ENCODE measurements at places on chromosomes 2 and 18.

GRCh38 chr2:135121016-135121657, 69.0 kb downstream of the RAB3GAP1 start:
- no peak for DNase-seq

GRCh38 chr18:42578792-42579191, 536.7 kb downstream of the RIT2 start:
- no peak for DNase-seq

DNA sequence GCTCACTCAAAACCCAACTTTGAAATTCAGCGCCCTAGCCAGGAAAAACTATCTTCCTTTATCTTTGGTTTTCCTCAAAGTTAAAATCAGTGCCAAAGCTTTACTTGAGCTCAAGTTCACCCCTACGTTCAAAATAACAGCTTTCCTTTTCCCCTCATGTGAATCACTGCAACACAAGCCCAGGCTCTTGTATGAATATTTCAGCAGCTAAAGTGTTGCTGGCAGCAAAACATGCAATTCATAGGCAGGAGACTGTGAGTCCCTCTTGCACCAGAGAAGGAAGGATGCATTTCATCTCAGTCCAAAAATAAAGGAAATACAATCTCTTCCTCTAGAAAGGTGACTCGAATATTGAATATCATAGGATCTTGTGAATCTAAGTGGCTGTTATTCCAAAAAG, 461.3 kb upstream of the SOX11 start:
- no peak for DNase-seq

DNA sequence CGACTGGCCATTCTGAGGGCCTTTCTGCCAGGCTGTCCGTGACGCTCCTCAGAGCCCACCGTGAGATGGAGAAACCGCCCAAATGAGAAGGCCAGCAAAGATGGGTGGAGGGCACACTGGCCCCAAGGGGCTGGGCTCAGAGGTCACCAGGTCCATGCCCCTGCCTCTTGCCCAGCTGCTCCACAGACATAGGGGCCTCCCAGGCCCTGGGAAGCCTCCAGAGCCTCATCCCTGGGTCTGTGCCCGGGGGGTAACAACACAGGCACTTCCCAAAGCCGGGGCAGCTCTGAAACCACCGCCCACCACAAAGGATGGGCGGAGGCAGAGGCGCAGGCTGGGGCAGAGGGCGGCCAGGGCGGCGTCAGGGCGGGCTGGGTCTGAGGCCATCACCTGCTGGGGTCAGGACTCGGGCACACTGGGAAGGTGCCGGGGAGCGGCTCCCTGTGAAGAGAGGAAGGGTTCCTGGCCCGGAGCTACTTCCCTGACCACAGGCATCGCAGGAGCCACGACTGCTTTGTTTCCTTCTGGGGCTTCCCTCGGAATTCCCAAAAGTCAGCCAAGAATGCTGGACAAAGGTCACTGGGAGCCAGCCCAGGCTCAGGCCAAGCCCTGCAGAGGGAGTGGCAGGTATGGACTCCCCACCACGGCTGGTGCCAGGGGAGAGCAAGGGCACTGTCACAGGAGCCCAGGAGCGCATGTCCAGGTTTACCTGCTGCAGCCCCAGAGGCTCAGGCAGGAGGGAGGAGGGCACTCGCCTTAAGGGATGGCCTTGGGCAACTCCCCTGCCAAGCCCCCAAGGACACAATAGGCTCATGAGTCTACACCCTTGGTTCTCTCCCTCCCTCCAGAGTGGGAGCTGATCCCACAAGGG, 9.4 kb downstream of the CYP26B1 start:
- DNase-seq, result no peak

- no peak for DNase-seq
Measured at GRCh38 chr2:29009270-29009669, 28.2 kb downstream of the TOGARAM2 start.

DNA sequence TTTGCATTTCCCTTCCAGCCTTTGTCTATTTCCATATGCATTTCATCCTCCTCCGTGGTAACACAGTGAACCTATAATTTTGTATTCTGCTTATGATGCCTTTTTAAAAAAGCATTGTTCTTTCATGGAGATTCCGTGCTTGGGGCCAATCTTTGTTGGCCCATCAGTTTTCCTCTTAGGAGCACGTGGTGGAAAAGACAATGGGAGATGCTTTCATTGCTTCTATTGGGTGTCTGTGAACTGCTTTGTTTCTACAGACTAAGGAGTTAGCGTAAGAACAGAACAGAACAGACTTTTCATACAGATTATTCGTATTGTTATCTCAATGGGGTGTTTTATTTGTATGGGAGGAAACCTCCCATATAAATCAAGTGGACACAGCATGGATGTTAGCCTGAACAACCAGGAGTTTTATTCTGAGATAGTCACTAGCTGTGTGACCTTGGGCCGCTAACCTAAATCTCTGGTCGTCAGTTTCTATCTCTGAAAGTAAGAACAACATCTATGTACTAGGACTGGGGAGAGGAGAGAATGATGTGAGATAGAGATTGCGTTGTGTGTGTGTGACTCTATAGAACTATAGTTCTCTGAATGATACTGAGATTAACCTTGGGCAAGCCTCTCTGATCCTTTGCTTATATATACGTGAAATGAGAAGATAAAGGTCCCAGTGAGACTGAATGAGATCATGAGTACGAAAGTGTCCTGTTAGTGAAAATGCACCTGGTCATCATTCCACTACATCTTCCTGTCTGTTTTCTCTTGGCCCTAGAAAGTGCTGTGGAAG, 22.9 kb upstream of the YWHAQ start:
- no peak for DNase-seq

DNA sequence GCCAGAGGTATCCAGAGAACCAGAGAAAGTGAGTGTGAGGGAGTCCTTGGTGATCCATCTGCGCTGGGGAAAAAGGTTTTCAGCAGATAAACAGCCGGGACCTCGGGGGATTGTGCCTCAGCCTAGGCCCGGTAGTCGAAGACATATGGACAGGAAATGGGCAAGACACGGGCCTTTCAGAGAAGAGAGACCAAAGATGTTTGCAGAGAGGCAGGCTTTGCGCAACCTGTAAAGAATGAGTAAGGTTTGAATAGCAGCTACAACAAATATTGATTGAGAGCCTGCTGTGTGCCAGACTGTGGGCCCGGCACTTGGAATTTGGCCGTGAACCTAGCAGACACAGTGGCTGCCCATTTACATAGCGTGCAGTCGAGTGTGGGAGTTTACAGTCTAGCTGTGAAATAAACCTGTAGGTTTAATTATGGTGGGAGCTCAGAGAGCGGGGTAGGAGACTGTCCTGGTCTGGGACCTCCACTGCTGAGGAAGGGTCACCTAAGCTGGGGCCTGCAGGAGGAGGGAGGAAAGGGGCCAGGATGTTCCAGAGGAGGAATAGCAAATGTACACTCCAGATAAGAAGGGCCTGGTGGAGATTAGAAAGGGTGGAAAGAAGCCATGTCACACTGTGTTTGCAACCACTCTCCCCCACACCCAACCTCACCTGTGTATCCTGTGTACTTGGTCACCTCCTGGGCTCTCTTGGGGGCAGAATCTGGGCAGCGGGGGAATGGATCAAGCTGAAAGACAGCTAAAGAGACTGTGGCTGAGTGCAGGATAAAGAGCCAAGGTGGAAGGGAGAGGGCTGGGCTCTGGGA, 3.0 kb downstream of the SH2D6 start:
- no peak for DNase-seq

- no peak for DNase-seq
Measured at GRCh38 chr2:121722479-121722878, 14.2 kb downstream of the NIFK start.

DNA sequence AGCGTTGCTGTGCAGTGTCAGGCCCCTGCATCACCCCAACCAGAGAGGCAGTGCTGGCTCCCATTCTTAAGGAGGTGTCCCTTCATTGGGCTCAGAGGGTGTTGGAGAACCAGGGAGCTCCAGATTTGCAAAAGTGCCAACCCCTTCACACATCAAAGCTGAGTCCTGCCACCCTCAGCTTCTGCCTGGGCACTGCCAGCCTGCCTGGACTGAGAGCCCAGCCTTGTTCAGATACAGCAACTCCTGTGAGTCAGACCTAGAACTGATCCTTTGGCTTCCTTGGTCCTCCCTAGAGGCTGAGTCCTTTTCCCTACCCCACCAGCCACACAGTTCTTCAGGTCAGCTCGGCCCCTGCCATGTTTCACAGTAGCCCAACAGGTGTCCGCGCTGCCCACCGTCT, 424.9 kb upstream of the MYT1L start:
- no peak for DNase-seq

GRCh38 chr2:165144315-165144714, 59.5 kb downstream of the SCN3A start:
- DNase-seq, result no peak

DNA sequence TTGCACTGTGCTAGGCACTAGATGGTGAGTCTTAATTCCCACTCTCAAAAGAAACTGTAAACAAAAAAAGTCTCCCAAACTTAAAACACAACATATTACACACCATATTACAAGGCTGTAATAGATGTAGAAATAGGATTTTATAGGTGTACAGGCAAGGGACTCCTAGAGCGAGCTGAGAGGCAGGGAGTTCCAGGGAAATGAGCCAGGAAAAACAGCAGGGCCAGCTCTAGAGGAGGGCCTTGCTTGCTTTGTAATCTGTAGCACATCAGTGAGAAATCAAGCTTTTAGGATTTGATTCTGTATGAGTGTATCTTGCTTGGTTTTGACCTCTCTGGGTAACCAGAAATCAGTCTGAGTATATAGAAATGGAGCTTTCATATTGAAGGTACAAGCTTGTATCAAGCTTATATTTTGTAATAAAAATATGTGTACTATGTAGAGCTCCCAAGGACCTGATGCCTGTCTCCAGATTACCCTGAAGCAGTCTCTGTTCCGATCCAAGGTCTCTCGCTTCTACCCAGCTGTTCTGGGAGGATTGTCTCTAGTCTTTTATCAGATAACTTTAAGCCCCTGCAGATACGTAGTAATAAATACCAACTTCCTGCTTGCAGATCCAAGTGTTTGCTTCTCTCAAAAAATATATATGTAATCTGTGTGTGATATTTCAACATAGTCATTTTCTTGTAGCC, 73.0 kb downstream of the MYO1B start:
- DNase-seq, result peak; percentile 71

GRCh38 chr2:6352247-6352646, 513.5 kb downstream of the CMPK2 start:
- no peak for DNase-seq

DNA sequence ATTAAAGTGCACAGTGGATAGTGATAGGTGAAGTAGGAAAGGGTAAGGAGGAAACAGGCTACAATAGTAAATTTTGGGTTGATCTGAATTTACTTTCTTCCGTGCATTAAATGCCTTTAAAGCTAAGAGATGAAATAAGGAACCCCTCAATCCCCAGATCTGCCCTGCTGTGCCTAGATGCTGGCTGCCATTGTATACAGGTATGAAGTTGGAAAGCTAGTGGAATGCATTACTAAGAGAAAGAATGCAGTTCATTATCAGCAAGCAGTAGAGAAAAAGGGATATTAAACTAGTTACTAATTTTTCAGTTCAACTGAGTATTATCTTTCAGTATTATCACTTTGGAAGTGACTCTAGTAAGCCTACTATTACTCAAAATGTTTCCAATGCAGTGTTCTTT, 93.3 kb downstream of the WDPCP start:
- no peak for DNase-seq

DNA sequence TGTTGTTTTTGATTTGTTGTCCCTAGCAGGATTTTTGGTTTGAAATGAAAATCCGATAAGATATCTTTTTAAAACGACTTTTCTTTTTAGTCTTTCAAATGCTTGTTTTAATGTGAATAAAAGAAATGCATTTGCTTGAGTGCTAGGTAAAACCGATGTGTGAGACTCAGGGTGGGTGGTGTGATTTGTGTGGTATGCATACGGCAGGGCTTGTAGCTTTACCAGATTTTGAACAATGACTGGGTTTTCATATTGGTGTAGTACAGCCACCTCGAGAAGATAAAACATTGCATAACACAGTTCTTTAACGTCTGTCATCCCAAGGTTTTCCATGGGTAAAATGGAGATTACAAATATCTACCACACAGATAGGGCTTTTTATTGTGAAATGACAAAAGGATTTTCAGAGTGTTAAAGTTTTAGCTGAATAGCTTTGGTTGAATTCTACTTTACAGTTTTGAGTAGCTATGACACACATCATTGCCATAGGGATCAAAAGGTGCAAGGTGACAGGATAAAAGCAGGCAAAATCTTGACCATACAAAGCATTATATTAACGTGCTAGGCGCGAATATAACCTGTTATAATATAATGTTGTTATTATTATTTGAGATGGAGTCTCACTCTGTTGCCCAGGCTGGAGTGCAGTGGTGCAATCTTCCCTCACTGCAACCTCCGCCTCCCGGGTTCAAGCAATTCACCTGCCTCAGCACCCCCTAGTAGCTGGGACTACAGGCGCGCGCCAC, 824 bp upstream of the ZNF638 start:
- no peak for DNase-seq

- DNase-seq, result peak; percentile 37
Measured at GRCh38 chr2:53969285-53969967, 1.4 kb downstream of the PSME4 start.

DNA sequence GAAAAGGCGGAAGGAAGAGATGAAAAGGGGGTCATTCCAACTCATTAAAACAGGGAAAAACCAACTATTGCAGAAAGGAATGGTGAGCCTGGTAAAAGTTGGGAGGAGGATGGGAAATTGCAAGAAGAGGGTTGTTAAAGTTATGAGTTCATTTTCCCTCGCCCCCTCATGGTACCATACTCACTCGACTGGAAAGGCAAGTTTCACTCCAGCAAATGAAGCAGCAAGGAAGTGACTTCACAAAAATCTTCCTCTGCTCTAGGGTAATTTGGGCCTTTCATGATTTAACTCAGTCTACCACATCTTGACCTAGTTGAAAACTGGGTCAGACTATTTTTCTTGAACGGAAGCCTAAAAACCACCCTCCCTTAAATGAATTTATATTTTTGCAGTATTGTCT, 22.8 kb upstream of the DAW1 start:
- DNase-seq, result no peak

GRCh38 chr18:26803643-26804042, 61.9 kb downstream of the AQP4 start:
- no peak for DNase-seq

DNA sequence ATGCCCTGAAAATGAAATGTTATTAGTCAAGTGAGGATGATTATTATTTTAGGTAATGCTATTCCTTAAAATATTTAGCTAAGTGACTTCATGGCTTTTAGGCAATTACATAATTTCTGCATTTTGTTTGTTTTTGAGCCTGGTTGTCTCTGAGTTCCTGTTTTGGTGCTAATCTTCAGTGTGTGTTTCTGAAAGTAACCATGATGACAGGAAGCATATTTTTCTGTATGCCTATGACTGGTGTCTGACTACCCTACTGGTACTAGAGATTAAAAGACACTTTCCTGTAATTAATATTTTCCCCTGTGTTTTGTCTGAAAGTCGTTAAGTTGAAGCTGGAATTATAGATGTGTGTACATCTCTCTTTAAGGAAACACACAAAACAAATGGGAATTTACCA, 295.0 kb upstream of the SPRED2 start:
- DNase-seq, result no peak

- peak; percentile 65 for DNase-seq
Measured at GRCh38 chr2:20194097-20195015, 30.6 kb downstream of the SDC1 start.

- DNase-seq, result no peak
Measured at GRCh38 chr2:235223011-235223410, 270.8 kb upstream of the AGAP1 start.

GRCh38 chr2:128786316-128786715, 467.6 kb upstream of the HS6ST1 start:
- no peak for DNase-seq
